ENCODE measurements at places on chromosomes 2 and 18.

DNA sequence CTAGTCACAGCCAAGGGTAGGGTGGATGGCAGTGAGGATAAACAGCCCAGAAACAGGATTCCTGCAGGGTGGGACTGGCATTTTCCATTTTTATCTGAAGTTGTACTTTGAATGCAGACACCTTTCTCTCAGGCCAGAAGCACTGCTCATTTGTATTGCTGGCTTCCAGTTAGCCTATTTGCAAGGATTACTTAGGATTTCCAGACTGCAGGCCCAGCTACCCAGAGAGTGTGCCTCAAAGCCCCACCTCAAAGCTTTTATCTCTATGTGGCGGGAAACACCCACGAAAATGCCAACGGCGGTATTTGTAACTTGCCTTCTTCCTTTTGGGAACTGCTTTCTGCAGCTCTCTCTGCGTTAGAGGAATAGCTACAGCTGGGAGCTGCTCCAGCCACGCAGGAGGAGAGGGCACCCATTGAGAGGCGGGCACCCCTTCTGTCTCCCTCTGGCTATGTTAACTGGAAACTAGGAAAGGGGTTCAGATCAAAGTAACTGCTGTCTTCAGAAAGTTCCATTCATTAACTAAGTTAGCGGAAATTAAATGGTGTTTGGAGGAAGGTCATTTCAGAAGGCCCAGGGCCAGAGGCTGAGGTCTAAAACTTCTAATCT lies 144.9 kb downstream of the TGIF1 start:
- peak; percentile 60 for DNase-seq

DNA sequence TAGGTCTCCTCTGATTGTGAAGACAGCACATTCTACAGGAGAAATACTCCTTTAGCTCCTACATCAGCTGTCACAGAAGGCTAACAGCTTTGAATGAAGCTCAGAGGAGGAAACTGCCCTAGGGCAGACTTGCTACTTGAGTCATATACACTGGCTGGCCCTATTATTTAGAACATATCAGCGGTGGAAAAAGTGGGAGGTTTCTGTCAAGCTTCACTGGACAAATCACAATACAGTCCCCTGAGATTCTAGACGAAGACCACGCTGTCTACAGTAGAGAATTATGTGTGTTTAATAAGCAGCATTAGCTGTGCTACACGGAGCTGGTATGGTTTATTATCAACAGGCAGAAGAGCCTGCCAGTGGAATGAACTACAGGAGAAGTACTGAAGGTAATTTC lies 230.9 kb upstream of the FSIP2 start:
- no peak for DNase-seq

GRCh38 chr2:172052000-172052983 lies 33.0 kb upstream of the DLX1 start:
- DNase-seq = peak; percentile 66

- DNase-seq = no peak
Observed at GRCh38 chr18:10820681-10821080, 294.9 kb downstream of the NAPG start.

DNA sequence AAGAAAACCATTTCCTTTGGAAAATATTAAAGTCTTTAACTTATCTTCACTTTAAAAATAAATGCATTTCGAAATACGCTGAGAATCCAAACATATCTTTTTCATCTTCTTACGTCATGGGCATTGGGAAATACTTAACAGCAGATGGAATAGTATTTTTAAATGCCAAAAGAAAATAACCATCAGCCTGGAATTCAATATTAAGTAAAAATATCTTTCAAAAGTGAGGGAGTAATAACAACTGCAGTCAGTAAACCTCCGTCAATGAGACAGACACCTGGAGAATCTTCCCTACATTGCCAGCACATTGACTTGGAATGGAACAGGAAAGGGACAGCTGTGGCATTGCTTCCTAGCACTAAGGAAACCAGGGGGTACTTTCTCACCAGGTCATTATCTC lies 290.4 kb upstream of the TNP1 start:
- peak; percentile 42 for DNase-seq

GRCh38 chr18:26133652-26134051 lies at the start of gene PSMA8:
Gene PSMA8, plus strand, starts transcription at chr18:26133869. Its CDS starts 97 bp downstream, at chr18:26133966.
- no peak for DNase-seq

DNA sequence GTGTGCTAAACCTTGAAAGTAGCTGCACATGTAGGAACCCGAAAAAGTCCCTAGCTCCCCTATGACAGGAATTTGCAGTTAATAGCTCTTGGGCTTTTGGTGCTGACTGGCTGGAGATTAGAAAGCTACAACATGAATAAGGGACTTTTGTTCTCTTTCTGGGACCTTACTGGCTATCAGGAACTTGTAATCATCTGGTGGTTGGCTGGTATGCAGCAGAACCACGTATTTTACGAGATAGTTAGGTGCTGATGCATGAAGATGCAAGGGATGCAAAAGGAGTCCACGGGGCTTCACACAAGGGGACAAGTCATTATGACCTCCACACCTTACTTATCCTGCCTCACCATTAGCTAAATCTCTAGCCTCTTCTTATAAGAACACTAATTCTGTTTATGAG lies 190.2 kb upstream of the NRXN1 start:
- DNase-seq = no peak

- no peak for DNase-seq
Observed at GRCh38 chr2:239951825-239952224, 73.3 kb downstream of the NDUFA10 start.

DNA sequence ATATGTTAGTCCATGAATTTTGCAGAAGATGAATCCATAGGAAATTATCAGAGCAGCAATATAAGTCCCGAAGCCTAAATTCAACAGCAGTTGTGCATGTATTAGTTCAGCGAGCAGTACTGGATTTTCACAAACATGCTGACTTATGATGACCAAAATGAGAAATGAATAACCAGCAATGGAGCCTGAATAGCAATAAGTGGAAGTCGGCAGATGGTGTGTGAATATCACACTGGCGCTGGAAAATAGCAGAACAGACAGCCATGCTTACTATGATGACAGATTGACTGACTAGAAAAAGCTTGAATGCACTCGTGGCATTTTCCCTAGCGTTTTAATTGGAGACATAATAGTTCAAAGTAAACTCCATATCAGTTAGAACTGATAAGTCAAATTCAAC lies 1114.5 kb downstream of the DSC3 start:
- DNase-seq = no peak

GRCh38 chr2:197600306-197600705 lies 75.1 kb downstream of the RFTN2 start:
- DNase-seq = no peak

- peak; percentile 30 for DNase-seq
Observed at GRCh38 chr2:19355931-19356544, 2.4 kb downstream of the OSR1 start.

- DNase-seq = no peak
Observed at GRCh38 chr2:7480431-7480830, 563.2 kb downstream of the RNF144A start.

- no peak for DNase-seq
Observed at GRCh38 chr2:218224186-218224585, 7.2 kb downstream of the ARPC2 start.

GRCh38 chr18:69246027-69246426 lies 154.7 kb upstream of the DOK6 start:
- no peak for DNase-seq

DNA sequence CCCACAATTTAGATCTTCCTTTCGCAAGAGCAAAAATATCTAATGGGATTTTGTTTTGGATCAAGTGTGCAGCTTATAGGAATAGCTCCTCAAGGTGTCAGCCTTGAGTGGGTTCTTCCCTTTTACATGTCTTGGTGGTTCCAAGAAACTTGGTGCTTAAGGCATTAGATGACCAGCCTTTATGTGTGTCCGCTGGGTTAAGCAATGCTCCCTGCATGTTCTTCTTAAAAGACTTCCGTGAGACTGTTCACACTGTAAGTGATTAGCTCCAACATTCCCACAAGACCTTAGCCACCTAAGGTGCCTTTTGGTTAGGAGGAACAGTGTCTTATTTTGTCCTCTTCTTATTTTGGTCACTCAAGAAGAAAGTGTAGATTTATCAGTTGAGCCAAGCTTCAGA lies 44.3 kb upstream of the GPR39 start:
- DNase-seq = no peak

GRCh38 chr2:25023333-25023732 lies 18.5 kb upstream of the EFR3B start:
- DNase-seq = no peak

GRCh38 chr2:240930631-240931318 lies 24.6 kb downstream of the CROCC2 start:
- no peak for DNase-seq

DNA sequence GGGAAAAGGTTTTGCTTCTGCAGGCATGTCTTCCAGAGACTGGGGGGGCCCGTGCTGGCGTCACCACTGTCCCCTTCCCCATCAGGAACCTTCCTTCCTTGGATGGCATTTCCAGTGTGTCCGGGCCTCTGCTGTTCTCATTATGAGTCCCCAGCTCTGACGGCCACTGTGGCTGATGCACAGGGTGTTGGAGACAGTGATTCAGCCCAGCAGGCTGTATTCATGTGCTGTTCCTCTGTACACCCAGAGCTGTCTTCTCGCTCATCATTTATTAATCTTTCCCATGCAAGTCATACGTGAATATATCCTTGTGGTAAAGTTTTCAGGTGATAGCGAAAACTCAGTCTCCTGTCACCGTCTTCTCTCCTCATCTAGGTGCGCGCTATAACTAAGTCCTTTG lies 57.7 kb downstream of the ASAP2 start:
- peak; percentile 67 for DNase-seq

DNA sequence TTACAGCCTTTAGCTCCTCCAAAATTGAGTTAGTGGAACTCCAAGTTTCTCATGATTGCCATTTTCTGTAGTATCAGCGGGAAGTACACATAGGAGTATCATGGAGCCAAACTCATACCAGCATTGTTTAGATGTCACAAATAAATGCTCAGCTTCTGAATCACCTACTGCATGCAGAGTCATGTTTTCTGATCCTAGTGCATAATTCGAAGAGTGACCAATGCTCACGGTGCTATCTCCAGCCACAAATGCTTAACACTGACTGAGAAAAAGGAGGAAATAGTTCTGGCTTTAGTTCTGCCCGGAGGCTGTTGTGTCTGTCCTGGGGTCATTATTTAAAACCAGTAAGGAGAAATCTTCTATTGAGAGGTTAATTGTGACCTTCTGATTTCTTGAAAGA lies 45.4 kb upstream of the LRATD1 start:
- DNase-seq = peak; percentile 18

- no peak for DNase-seq
Observed at GRCh38 chr2:8484502-8485283, 197.2 kb upstream of the ID2 start.

- DNase-seq = no peak
Observed at GRCh38 chr2:182055993-182056392, 70.3 kb downstream of the PPP1R1C start.

DNA sequence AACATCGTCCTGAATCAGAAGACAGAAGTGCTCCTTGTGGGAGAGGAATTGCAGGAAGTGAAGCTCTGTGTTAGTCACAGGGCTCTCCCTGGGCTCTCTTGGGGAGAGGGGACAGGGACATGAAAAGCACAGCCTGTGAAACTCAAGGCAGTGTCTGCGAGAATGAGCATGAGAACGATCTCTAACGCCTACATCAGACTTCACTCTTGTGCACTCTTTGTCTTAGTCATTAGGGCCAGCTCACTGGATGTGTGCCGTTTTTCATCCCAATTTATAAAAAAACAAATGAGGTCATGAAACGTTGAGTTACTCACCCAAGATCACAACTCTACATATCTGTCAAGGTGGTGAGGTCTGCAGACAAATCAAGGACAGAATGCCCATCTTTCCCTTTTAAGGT lies 27.0 kb upstream of the TWIST2 start:
- peak; percentile 75 for DNase-seq

GRCh38 chr2:82857967-82858366 lies 1601.1 kb downstream of the SUCLG1 start:
- DNase-seq = no peak

GRCh38 chr2:197850882-197851450 lies 46.6 kb downstream of the PLCL1 start:
- no peak for DNase-seq

DNA sequence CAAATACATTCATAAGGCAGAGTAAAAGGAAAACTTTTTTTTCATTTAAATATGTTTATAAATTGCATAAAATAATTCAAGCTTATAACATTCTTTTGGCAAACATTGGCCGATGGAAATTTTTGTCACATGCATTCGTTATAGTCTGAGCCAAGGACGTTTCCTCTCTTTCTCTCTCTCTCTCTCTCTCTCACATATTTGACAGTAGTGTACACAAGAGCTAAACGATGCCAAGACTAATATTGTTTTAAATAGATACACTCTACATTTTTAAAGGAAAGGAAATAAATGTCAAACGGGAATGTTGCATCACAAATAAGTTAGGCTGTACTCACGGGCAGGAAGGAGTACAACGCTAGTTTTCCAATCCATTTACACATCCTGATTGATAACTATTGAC lies 251.1 kb upstream of the SMIM21 start:
- DNase-seq = no peak

GRCh38 chr18:63440881-63441280 lies 18.6 kb upstream of the VPS4B start:
- no peak for DNase-seq

- DNase-seq = no peak
Observed at GRCh38 chr2:207791579-207792243, 22.0 kb upstream of the FZD5 start.

- no peak for DNase-seq
Observed at GRCh38 chr18:41484069-41484468, 471.0 kb upstream of the PIK3C3 start.

GRCh38 chr2:100702438-100703109 lies 117.4 kb upstream of the NPAS2 start:
- no peak for DNase-seq

- no peak for DNase-seq
Observed at GRCh38 chr2:207933396-207934065, 91.8 kb downstream of the PLEKHM3 start.

DNA sequence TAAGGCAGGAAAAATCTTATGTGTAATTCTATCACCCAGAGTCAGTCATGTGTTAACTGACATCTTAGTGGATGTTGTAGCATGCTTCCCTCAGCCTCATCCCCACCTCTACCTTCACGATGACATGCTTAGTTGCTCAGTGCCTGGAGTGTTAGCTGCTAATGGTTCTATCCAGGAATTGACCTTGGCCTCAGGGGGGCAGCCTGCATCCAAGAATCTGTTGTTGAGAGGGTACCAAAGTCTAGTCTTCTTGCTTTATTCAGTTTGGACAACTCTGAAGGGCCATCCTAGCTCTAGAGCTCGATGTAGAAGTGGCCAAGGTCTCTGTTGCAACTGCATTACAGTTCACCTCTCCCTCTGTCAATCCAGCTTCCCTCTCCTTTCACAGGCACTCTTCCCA lies 61.2 kb downstream of the ACYP2 start:
- DNase-seq = peak; percentile 67

GRCh38 chr2:100390001-100390940 lies 27.2 kb downstream of the CHST10 start:
- no peak for DNase-seq

- DNase-seq = no peak
Observed at GRCh38 chr18:74892066-74892627, 294.5 kb downstream of the ZNF407 start.

- DNase-seq = peak; percentile 96
Observed at GRCh38 chr2:74576211-74576862, 21.8 kb downstream of the DOK1 start.

DNA sequence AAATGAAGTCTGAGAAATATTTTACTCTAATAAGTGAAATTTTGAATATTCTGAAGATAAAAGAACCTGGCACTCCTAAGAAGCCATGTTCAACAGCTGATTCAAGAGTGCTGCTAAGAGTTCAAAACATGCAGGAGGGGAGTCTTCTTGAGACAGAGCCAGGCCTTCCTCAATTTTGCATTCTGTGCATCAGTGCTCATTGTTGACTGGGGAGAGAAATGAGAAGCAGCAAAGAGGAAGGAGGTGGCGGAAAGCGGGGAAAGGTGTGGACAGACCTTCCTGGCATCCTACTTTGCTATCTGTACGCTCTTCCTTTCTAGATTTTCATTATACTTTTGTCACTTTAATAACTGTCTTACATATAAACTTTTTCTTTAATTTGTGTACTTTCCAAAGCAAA lies 29.7 kb upstream of the TXNDC2 start:
- DNase-seq = no peak

All from EH (cell line).